ENCODE measurements at places on chromosomes 2 and 18.

DNA sequence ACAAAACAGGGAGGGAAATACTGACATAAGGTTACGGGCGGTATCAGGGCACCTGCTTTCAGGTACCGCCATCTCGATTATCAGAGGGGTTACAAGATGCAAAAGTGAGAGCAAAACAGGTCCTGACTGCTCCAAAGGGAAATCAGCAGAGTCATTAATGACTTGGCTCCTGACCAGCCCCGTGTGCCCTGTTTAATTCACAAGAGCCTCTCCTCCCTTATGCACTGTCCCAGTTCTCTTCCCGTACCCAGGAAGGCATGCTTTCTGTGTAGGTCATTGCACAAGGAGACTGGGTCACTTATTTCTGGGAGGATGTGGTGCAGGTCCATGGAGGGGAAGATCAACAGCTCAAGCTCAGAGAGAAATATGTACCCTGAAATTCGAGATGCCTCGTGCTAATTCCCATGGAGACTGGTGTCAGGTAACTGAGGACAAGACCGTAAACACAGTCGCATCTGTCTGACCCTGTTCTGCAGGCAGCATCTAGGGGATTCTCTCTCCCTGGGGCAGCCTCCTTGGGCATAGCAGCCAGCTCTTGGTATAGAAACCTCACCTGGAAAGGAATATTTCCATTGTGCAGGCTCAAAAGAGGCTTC, 79.9 kb downstream of the HNRNPLL start:
- DNase-seq, result no peak

- no peak for DNase-seq
These were observed 61.5 kb downstream of the BARD1 start for GRCh38 chr2:214747992-214748391.

DNA sequence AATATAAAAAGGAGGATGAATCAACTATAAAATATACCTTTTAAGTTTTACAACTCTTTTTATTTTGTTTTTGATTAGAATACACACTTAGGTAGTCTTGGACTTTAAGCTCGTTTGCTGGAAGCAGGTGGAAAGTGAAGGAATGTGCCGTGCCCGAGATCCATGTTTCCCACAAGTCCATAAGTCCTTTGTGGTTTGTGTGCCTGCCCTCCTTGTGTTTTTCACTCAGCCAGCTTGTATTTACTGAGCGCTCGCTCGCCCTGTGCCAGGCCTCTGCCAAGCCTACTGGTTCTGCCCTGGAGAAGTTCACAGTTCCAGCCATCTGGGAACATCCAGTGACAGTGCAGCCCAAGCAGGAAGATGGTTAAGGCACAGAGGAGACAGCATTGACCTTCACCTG, 142.6 kb downstream of the MGAT5 start:
- no peak for DNase-seq

DNA sequence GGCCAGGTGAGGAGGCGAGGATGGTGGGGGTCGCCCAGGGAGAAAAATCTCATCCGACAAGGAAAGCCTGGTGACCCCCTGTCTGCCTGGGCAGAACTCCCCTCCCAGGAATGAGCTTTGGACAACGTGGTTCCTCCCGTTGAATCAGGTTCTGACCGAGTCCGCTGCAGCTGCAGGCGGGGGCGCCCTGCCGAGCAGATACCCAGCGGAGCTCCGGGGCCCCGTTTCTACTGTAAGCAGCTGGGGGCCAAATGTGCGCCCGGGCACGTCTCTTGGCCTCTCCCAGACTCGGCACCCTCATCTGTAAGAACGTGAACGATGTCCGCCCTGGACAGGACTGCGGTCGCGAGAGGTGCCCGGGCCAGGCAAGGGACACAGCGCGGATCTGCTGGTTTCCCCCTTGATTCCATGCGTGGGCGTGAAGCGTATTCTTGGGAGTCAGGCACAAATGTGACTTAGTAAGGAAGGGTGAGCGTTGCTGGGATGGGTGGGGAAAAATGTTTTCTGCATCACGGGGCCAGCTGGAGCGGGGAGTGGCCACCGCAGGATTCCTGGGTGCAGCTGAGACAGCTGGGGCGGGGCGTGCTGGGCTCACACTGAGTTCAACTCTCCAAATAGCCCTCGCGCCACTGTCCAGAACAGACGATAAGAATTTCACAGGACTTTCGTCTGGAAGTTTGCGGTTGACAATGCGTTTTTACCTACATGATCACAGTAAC, 20.2 kb upstream of the TUBB6 start:
- peak; percentile 98 for DNase-seq

- no peak for DNase-seq
These were observed 320.3 kb upstream of the NRP2 start for GRCh38 chr2:205361970-205362369.

DNA sequence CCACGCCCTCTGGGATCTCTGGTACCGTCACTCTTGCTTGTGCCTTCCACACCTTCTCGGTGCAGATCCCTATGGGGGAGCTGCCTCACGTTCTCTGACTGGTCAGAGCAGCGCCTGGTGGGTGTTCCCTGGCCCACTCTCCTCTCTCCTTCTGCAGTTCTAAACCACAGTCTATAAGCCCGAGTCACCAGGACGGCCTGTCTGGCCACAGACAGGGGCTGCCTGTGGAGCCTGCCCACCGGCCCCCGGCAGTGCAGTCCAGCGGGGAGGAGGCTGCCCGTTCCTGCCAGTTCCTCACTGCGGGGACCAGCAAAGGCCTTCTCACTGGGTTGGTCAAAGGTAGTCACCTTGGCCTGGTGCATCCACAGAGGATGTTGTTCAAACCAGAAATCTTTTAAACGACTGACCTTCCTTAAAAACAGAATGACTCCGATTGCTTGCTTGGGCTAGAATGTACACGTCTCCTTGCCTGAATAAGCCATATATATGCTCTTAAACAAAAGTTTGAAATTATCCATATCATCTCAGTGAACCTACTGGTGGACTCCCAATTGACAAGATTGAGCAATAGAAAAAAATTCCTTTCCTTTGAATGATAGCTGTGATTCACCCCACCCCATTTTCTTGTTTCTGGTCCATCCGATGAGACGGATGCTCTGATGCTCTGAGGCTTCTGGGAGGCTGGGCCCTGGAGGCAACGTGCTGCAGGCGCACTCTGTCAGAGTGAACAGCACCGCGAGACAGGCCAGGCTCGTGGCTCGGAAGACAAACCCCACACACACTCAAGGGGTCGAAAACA, 61.2 kb downstream of the RALBP1 start:
- peak; percentile 63 for DNase-seq

- DNase-seq, result no peak
These were observed 24.9 kb downstream of the HTR2B start for GRCh38 chr2:231099918-231100317.

- no peak for DNase-seq
These were observed 47.4 kb upstream of the SIX3 start for GRCh38 chr2:44894058-44894457.

GRCh38 chr2:96259497-96259921, 6.3 kb downstream of the TMEM127 start:
- DNase-seq, result no peak

- no peak for DNase-seq
These were observed 283.4 kb upstream of the PARD3B start for GRCh38 chr2:204261846-204262245.

DNA sequence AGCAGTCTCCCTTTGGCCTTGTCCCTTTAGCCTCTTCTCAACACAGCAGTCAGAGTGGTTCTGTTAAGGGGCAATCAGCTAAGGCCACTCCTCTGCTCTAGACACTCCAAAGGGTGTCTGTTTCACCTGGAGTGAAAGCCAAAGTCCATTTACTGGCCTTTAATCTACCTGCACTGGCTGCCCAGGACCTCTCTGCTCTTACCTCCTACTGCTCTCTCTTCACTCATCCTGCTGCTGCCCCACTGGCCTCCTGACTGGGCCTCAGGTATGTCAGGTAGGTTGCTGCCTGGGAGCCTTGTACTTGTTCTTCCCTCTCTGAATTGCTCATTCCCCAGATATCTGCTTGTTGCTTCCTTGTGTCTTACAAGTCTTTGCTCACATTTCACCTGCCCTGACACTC, 68.2 kb downstream of the PIKFYVE start:
- DNase-seq, result no peak

- DNase-seq, result no peak
These were observed at the start of gene C2orf92 for GRCh38 chr2:97669448-97669847. C2orf92 (plus strand) TSS chr2:97669713; CDS start chr2:97669789, 76 bp downstream.

DNA sequence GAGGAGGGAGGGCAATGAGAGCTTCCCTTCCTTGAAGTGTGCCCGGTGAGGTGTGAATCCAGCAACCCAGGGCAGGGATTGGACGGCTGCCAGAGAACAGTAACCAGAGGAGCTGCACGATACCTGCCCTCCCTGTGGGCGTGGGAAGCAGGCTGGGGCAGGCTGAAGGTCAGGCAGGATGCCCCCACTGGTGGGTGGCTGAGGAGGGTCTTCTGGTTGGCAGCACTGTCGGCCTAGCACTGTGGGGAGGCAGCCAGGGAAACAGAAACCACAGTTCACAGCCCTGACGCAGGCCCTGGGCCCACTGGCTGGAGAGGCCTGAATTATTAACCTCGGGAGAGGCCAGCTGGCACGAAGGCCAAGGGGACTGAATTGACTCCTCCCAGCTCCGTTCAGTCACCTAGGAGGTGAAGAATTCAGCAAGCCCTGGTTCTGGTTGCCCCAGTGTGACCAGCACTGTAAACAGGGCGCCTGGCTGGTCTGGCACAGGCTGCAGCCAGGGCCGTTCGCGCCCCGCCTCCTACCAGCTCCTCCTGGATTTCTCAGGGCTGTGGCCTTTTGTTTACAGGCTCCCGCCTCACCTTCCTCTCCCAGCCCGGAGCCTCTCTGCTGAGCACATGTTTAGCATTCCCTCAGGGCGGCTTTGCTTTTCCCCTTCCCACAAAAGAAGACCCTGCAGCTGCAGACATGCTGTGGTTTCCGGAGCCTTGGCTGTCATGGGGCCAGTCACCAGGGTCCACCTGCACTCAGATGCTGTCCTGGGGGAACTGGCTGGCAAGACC, 97.8 kb downstream of the B3GNT2 start:
- peak; percentile 60 for DNase-seq

DNA sequence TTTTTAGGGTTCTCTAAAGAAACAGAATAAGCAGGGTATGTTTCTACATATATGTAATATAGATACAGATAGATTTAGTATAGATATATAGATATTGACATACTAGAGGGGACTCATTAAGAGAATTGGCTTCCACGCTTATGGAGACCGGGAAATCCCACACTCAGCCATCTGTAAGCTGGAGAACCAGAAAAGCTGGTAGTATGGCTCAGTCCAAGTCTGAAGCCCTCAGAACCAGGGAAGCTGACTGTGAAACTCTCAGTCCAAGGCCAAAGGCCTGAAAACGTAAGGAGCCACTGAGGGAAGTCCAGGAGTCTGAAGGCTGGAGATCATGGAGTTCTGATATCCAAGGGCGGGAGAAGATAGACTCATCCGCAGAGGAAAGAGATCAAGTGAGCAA, 441.3 kb upstream of the CDH20 start:
- DNase-seq, result peak; percentile 30

GRCh38 chr2:157815421-157815820, 60.7 kb downstream of the ACVR1 start:
- DNase-seq, result no peak

DNA sequence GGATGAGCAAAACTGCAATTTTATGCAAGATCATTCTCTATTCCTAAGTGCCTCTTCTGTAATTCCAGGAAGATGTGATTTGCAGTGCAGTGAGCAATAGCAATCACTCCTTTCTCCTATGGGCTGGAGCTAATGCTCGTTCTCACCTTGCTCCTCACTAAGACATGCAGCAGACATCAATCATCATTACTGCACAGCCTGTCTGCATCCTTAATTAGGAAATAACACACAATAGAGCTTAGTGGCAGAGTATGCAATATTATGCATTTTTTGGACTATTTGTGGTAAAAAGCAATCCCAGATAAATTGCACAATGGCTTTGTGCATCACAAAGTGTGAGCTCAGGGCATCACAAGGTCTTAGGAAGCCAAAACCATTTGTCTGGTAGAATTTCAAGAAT, 32.6 kb upstream of the RAPH1 start:
- no peak for DNase-seq

DNA sequence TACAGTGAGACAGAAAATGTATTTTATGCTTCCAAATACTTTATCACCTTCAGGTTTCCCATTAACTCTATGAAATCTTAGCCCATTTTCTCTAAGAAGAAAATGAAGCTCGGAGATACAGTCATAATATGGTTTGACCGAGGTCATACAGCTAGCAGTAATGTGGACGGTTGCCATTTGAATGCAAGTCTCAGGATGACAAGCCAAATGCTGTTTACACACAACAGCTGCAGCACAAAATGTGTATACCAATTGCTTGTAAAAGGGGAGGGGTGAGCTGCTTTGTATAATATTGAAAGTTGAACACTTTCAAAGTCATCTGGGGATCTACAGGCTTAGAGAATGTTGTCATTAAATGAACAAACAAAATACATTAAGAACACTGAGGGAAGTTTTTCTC, 93.8 kb upstream of the FSIP2 start:
- DNase-seq, result no peak

- no peak for DNase-seq
These were observed 279.2 kb downstream of the CLIP4 start for GRCh38 chr2:29394311-29394980.

DNA sequence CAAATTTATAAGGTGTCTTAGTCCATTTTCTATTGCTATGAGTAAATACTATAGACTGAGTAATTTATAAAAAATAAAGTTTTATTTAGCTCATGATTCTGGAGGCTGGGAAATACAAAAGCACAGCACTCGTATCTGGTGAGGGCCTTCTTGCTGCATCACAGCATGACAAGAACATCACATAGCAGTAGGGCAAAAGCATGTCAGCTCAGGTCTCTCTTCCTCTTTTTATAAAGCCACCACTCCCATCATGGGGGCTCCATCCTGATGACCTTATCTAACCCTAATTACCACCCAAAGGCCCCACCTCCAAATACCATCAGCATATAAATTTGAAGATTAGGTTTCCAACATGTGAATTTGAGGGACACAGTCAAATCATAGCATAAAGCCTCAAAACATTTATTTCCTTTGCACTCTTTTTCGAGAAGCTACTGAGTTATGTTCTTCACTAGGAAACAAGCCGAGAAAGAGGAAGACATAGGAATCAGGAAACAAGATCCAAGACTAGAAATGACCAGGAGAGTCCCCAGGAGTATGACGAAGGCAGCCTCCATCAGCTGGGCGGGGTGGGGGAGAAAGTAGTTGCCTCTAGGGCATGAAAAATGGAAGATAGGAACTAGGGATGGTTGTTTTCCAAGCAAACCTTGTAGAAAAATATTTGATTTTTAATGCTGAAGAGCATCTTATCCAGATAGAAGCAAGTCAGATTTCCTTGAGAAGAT, 24.1 kb upstream of the NABP1 start:
- DNase-seq, result no peak

GRCh38 chr2:219959471-219959870, 332.0 kb downstream of the SLC4A3 start:
- DNase-seq, result no peak

- DNase-seq, result peak; percentile 40
These were observed 698 bp upstream of the TMEM237 start for GRCh38 chr2:201644001-201644400.

GRCh38 chr2:110116033-110116710, 550 bp upstream of the MALL start:
- no peak for DNase-seq

All from mammary epithelial cell (primary cell).